ENCODE measurements at places on chromosomes 3 and 15.

DNA sequence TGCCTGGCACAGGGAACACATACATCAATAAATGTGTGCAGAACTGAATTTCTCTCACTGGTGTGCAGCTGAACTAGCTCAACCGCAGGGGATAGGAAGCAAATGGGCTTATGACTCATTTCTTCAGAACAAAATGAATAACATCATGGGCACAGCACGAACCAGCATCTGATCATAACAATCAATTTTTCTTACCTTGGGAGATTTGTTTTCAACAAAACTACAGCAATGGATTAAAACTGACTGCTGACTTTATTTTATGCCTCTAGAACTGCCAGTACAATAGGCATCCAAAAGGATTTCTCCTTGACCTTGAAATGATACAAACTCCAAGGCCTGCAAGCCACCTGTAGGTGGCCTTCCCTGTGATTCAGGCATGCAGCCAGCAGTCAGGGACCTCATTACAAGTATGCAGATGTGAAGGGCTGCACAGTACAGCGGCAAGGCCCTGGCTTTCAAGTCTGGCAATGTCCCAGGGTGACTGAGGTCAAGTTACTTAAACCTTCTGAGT is 26.1 kb downstream of the TAMM41 start:
- no peak for DNase-seq

- DNase-seq, result no peak
Measured at GRCh38 chr15:54083501-54083900, 105.3 kb downstream of the UNC13C start.

- no peak for DNase-seq
Measured at GRCh38 chr3:79910337-79910736, 142.5 kb upstream of the ROBO1 start.

DNA sequence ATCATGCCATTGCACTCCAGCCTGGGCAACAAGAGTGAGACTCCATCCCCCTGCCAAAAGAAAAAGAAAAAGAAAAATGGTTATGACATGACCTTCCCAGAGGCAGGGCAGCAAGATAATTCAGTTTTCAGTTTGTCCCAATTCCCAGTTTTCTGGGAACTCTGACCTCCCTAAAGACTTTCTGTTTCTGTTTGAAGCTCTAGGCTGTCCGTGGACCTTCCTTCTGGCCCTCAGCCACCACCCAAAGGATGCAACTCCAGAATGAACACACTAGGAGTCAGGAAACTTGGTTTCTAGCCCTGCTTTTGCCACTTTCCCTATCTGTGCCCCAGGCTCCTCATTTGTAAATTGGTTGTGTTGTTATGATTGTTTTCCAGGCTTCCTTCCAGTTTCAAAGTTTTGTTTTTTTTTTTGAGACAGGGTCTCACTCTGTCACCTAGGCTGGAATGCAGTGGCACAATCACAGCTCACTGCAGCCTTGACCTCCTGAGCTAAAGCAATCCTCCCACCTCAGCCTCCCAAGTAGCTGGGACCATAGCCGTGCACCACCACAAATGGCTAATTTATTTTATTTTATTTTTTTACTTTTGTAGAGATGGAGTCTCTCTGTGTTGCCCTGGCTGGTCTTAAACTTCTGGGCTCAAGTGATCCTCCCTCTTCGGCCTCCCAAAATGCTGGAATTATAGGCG is 68.6 kb downstream of the CDC25A start:
- DNase-seq, result no peak

DNA sequence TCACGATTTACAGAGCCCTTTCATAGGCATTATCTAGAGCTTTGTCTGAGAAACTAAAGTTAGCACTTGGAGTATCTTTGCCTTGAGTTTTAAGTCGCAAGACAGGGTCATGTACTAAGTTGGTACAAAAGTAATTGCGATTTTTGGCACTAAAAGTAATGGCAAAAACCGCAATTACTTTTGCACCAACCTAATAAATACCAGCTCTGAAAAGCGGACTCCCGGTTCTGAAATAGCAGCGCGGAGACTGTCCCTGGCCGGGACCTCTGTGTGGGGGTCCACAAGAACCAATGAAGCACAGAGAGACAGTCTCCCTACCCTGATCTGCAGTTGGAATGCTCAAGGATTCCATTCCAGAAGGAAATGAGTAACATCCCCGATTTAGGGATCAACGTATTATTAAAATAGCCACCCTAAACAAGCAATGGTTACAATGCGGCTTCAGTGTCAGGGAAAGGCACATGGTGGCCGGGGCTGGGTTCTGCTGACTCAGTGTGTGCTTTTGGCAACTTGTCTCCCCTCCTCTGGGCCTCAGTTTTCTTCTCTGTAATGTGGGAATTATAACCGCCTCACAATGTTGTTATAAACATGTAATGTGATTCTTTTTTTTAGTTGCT is 150.3 kb upstream of the MCTP2 start:
- no peak for DNase-seq

DNA sequence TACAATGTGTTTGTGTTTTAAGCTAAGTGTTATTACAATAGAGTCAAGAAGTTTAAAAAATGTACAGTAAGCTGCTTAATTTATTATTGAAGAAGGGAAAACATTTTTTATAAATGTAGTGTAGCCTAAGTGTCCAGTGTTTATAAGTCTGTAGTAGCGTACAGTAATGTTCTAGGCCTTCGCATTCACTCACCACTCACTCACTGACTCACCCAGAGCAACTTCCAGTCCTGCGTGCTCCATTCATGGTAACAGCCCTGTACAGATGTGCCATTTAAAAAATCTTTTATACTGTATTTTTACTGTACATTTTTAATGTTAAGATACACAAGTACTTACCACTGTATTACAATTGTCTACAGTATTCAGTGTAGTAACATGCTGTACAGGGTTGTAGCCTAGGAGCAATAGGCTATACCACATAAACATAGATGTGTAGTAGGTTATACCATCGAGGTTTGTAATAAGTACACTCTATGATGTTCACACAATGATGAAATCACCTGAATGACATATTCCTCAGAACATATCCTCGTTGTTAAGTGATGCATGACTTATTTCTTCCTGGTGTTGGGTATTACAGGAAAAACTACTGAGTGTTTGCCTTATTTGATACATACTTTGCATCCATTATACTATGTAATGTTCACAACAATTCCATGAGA is 156.6 kb upstream of the NUDT16 start:
- no peak for DNase-seq

GRCh38 chr3:40333416-40333815 is 23.9 kb downstream of the EIF1B start:
- no peak for DNase-seq

- DNase-seq, result no peak
Measured at GRCh38 chr3:172054115-172054764, 14.9 kb downstream of the FNDC3B start.

DNA sequence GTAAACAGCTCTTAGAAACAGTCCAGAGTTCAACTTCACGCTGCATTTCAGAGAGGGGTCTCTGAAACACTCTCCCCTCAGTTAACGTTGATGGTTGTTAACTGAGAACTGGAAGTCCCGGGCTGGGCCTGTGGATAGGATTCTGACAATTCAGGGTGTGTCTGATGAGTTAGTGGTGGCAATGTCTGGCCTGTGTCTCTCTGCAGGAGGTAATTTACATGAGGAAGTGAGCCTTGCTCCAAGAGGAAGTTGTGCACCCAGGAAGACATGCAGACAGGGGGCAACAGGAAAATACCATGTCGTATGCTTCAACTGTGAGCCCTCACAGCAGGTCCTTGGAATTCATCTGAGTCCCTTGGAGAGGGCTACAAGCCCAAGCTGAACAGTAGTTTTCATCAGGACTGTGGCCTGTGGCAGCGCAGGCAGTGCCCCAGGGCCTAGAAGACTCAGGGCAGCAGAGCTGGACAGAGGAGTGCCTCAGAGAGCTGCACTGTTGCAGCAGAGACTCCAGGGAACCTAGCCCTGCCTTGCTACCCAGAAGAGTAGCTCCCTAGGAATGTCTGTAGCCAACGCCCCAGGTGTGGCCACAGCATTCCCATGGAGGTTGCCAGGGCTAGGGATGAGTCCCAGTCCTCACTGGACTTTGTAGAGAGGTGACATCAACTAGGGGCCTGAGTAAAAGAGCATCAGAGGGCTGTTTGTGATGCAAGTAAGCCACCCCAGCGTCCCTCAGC is 104.6 kb upstream of the SELENOK start:
- DNase-seq, result no peak

DNA sequence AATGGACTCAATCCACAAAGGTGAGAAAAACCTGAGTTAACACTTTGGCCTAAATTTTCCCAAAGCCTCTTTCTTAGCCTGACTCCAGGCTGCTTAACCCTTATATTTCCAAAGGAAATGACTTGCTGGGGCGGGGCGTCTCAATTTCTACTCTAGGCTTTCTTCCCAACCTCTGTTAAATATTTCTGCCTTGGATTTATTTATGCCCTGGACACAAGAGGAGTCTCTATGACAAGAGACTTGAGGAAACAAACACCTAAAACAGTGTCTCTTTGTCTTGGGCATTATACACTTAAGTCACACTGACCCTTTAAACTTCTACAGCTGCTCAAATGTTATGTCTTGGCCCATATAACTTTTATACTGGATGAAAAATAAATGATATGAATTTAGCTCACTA is 28.3 kb upstream of the AP4E1 start:
- DNase-seq, result no peak

- no peak for DNase-seq
Measured at GRCh38 chr15:71332431-71333004, 217.2 kb downstream of the THSD4 start.

DNA sequence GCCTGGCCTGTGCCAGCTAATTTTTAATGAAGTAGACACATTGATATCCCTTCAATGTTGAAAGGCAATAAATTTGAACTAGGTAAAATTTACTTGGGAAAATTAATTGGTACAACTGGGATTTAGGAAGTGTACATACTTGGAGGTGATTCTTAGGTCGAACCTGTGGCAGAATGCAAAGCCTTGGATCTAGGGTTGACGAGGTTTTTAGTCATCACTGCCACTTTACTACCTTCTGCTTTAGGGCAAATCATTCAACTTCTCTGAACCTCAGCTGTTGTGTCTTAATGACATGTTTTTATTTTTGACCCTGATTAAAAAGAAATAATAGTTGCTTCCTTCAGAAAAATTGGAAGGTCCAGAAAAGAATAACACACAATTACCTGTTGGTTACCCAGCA is 2.5 kb downstream of the APPL1 start:
- DNase-seq, result no peak

GRCh38 chr3:87426918-87427317 is 150.5 kb upstream of the POU1F1 start:
- no peak for DNase-seq

DNA sequence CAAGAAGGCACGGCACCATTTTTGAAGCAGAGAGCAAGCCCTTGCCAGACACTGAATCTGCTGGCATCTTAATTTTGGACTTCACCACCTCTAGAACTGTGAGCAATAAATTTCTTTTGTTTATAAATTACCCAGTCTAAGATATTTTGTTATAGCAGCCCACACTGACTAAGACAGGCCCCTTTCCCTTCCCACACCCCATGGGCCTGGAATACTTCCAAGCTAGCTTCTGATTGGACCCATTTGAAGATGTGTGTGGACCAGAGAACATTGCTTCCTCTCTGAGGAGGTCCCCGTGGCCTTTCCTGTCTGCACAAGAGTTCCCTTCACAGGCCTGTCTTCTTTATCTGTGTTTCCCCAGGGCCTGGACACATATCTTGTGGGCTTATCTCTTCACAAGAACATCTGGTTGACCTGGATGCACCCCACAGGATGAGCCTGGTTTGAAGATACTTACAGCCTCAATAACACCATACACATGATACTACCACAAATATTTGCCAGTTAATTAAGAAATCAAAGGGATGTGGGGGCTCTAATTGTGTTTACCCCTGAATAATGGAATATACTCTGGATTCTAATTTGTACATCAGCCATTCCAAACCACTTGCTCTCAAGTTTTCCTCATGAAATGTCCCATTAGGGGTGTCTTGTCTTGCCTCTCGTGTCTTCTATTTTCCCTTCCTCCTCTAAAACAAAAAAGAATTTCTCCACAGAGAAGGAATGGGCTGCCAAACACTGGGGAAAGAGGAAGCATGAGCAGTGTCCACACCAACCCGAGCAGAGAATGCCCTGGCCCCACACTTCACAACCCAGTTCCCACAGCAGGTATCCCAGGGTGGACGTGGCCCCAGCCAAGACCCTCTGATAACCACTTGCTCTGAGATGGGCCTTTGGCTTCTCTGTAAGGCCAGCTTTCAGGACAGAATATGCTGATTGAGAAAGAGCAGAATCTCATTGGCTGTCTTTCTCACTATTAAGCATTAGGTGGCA is 42.5 kb downstream of the GLB1 start:
- no peak for DNase-seq

- DNase-seq, result no peak
Measured at GRCh38 chr3:100954990-100955389, 38.2 kb downstream of the ABI3BP start.

- no peak for DNase-seq
Measured at GRCh38 chr3:146503461-146504202, 34.3 kb upstream of the PLSCR2 start.
